ENCODE measurements at places on chromosomes 3 and 15.
A peak's percentile ranks its signal among the peaks of the same experiment; 100 is the strongest.

DNA sequence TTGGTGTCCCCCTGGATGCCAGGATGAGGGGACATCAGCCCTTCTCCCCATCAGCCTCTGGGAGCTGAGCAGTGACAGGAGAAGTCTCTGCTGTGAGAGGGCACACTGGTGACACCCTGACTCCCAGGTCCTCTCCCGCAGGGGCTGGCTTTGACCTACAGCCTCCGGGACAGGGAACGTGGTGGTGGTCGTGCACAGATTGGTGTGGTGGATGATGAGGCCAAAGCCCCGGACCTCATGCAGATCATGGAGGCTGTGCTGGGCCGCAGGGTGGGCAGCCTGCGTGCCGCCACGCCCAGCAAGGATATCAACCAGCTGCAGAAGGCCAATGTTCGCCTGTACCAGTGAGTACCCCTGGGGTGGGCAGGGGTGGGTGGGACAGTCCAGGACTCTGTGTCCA is 6.8 kb downstream of the VILL start:
- DNase-seq: no peak

DNA sequence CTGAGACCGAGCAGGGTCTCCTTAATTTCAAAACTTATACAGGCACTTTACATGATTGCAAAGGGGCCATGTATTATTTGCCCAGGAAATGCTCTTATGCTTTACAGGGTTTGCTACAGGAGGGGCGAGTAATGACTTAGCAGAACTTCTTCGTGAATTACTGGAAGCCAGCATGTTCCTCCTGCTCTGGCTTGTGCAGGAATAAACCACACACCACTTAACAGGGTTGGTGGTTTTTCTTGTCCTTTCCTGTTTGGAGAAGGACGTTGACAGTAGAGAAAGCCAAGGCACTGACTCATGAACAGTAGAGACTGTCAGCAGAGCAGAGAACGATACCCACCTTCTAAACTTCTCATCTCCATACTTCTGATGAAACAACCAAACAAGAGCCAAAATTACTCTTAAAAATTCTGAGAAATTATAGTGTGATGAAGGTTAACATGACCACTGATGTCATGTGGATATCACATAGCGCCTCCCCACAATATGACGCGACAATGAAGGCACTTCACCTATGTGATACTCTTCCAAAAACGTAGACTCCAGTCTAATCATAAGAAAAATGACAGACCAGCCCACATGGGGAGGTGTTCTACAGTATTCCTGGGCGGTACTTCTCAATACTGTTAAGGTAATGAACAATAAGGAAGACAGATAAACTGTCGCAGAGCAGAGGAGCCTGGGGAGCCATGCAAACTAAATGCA is 24.7 kb upstream of the MCTP2 start:
- DNase-seq: no peak

GRCh38 chr15:81014446-81015093 is 13.8 kb downstream of the TLNRD1 start:
- no peak for DNase-seq

DNA sequence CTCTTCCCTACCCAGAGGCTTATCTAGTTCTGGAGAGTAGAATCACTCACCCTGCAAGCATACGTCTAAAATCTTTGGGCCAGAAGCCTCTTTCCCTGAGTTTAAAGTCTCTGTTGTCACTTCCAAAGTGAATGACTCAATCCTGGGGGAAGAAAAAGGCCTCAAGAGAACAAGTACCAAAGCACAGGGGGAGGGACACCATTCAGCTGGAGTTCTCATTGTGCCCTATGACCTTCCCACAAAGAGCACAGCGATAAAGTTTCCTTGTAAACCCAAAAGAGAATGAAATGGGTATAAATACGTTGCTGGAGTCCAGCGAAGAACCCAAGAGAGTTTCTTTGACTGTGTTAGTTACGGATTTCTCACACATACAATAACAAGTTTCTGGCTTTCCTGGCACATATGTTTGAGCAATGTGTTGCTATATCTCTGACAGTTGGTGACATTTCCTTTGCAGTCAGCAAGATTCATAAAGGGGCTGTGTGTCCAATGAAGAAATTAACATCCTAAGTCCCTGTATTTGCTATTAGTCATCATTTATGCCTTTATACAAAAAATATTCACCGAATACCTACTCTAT is 107.3 kb upstream of the PTPRG start:
- no peak for DNase-seq

DNA sequence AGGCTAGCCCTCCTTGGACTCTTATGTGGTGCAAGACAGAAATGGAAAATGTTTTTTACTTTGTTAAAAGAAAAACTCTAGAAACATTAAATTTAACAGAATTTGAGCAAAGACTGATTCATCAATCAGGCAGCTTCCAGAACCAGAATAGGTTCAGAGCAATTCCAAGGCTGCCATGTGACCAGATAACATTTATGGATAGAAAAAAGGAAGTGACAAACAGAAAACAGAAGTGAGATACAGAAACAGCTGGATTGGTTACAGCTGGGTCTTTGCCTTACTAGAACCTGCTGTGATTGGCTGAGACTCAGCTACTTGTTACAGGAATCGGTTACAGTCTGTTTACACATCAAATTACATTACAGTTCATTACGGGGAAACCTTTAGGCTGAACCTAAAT is 22.5 kb upstream of the OTOL1 start:
- no peak for DNase-seq

- DNase-seq: peak; percentile 48
Observed at GRCh38 chr3:172040078-172040980, 951 bp downstream of the FNDC3B start.

DNA sequence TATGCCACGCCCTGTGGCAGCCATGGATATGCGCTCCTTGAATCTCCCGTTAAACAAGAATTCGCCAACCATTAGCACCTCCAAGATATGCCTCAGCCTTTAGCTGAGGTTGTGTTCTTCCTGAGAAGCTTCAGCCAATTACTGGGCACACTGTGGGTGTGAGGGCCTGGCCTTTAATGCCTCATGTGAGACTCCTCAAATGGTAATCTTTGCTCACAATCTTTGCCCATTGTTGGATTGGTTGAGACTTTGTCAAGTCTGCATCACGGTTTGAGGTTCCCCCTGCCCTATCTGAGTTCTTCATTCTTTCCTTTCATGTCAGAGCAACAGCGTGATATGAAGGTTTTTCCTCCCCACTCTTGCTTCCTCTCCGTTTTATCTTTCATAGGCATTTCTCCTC is 108.1 kb upstream of the CCDC54 start:
- no peak for DNase-seq

GRCh38 chr3:185988816-185989175 is 51.0 kb upstream of the TRA2B start:
- no peak for DNase-seq

- DNase-seq: no peak
Observed at GRCh38 chr3:100087198-100087597, 27.1 kb downstream of the FILIP1L start.

DNA sequence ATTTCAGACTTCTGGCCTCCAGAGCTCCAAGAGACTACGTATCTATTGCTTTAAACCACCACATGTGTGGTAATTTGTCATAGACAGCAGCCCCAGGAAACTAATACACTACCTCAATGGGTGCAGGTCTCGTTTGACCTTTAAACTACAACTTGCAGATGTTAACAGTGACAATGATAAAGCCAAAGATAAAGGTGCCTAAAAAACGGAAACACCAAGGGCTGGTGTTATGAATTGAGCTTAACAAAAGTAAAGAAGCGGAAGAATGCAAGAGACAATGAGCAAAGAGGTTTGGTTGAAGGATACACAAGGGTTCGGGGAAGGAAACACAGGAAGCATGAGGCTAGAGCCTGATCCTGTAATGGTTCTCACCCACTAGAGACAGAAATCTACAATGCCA is 50.8 kb downstream of the RFTN1 start:
- no peak for DNase-seq
